ENCODE measurements at places on chromosomes 1 and 21. TPM values are rescaled to one million over a fixed set of nuclear protein-coding genes. Genes with fewer than 3 reads are reported as not detected.

The UBXN10 gene
- total RNA-seq = 0.78 TPM

The WDR64 gene
- total RNA-seq = not detected

The AHDC1 gene
- total RNA-seq = 11.2 TPM

The CLEC20A gene
- not detected for total RNA-seq

The PRAMEF8 gene
- total RNA-seq = not detected

The HRNR gene
- not detected for total RNA-seq

The ZNF672 gene
- total RNA-seq = 50.3 TPM

The CYP4X1 gene
- total RNA-seq = not detected

The COPA gene
- 130 TPM for total RNA-seq

The OLIG2 gene
- total RNA-seq = not detected

The CHRM3 gene
- 0.53 TPM for total RNA-seq

The PERM1 gene
- not detected for total RNA-seq

The S100A7A gene
- not detected for total RNA-seq

The AJAP1 gene
- not detected for total RNA-seq

The DENND2C gene
- 0.42 TPM for total RNA-seq

The TNFSF18 gene
- total RNA-seq = not detected

The ATP6V1G3 gene
- not detected for total RNA-seq

The ALPL gene
- not detected for total RNA-seq

The TDRD5 gene
- not detected for total RNA-seq

The AHCYL1 gene
- total RNA-seq = 67.1 TPM

The CNKSR1 gene
- total RNA-seq = 0.84 TPM

The GBP3 gene
- total RNA-seq = 9.4 TPM

The CYP4B1 gene
- not detected for total RNA-seq

The PGBD5 gene
- 0.04 TPM for total RNA-seq

The RASAL2 gene
- total RNA-seq = not detected

The VAV3 gene
- total RNA-seq = 5.2 TPM

The CASQ2 gene
- not detected for total RNA-seq

The ZNF697 gene
- 1.0 TPM for total RNA-seq

The HCRTR1 gene
- total RNA-seq = not detected

The CNIH3 gene
- 1.3 TPM for total RNA-seq

The FCAMR gene
- not detected for total RNA-seq
